ENCODE measurements at places on chromosomes 2 and 18. TPM values are rescaled to one million over a fixed set of nuclear protein-coding genes. Genes with fewer than 3 reads are reported as not detected.

Gene FAM110C
- total RNA-seq = 13.2 TPM

Gene IL36B
- not detected for total RNA-seq

Gene LIMS2
- total RNA-seq = 4.9 TPM

Gene FBXO48
- 1.1 TPM for total RNA-seq

Gene SPC25
- total RNA-seq = 35.8 TPM

Gene PIK3C3
- 47.4 TPM for total RNA-seq

Gene HAAO
- 2.5 TPM for total RNA-seq

Gene DSC2
- 39.7 TPM for total RNA-seq

Gene CCDC74B
- total RNA-seq = 4.3 TPM

Gene AGXT
- not detected for total RNA-seq

Gene CAVIN2
- not detected for total RNA-seq

Gene ADGRF3
- total RNA-seq = 0.75 TPM

Gene KIAA2012
- not detected for total RNA-seq

Gene CIDEA
- not detected for total RNA-seq

Gene MOGAT1
- 0.67 TPM for total RNA-seq

Gene CELF4
- 3.4 TPM for total RNA-seq

Gene BCS1L
- 23.7 TPM for total RNA-seq

Gene CFAP221
- total RNA-seq = 0.71 TPM

Gene SLC14A1
- not detected for total RNA-seq

Gene EN1
- total RNA-seq = not detected

Gene MALL
- total RNA-seq = 3.9 TPM

Gene BOLL
- not detected for total RNA-seq

Gene REG3A
- total RNA-seq = not detected

Gene CHST9
- 25.3 TPM for total RNA-seq

Gene GPD2
- 43.1 TPM for total RNA-seq

Gene RIT2
- 2.5 TPM for total RNA-seq

Gene ALK
- total RNA-seq = 0.09 TPM

Gene HOXD12
- total RNA-seq = not detected

Gene CD28
- not detected for total RNA-seq

Gene CRYBA2
- not detected for total RNA-seq

Gene PROM2
- 3.8 TPM for total RNA-seq

Gene RAB31
- total RNA-seq = 39.3 TPM

Gene MLPH
- 17.0 TPM for total RNA-seq

Gene TPO
- not detected for total RNA-seq

Gene KIF1A
- 281 TPM for total RNA-seq

Gene TAF1B
- 25.8 TPM for total RNA-seq

Gene MC5R
- 0.31 TPM for total RNA-seq

Gene MYL12A
- 247 TPM for total RNA-seq

Gene RESP18
- total RNA-seq = not detected

Gene TBC1D8
- total RNA-seq = 21.8 TPM

Gene LIPG
- total RNA-seq = 11.8 TPM

Gene KCNG3
- total RNA-seq = 21.3 TPM

Gene CCDC68
- 0.92 TPM for total RNA-seq
